A549 treated with CpdA at 1 μM for 4 hours (cell line): ENCODE measurements at places on chromosomes 5 and 9. TPM values are rescaled to one million over a fixed set of nuclear protein-coding genes. Genes with fewer than 3 reads are reported as not detected.

The TEK gene
- 0.03 to 0.08 TPM (median 0.06 TPM) in 5 replicates for total RNA-seq

The STK32A gene
- 0.09 to 0.30 TPM (median 0.29 TPM) in 5 replicates for total RNA-seq

The OTULINL gene
- total RNA-seq, result 4.8 to 7.4 TPM (median 4.9 TPM) in 5 replicates

The CAVIN4 gene
- 0.39 to 0.91 TPM (median 0.50 TPM) in 5 replicates for total RNA-seq

The ABHD17B gene
- total RNA-seq, result 14.6 to 17.0 TPM (median 16.4 TPM) in 5 replicates

The GRM6 gene
- not detected in 5 replicates for total RNA-seq

The CD74 gene
- 0.08 to 0.10 TPM (median 0.09 TPM) in 3 of 5 replicates, not detected in the others for total RNA-seq

The PCDHA12 gene
- 2.5 to 2.9 TPM (median 2.5 TPM) in 5 replicates for total RNA-seq

The NPR3 gene
- 20.5 to 25.1 TPM (median 21.7 TPM) in 5 replicates for total RNA-seq

The BICD2 gene
- 27.1 to 31.8 TPM (median 30.3 TPM) in 5 replicates for total RNA-seq

The FSTL4 gene
- total RNA-seq, result 2.4 to 4.5 TPM (median 3.5 TPM) in 5 replicates

The NAIP gene
- 0.51 to 0.63 TPM (median 0.52 TPM) in 5 replicates for total RNA-seq

The ECSCR gene
- total RNA-seq, result not detected in 5 replicates

The KIF12 gene
- total RNA-seq, result 2.0 to 3.0 TPM (median 2.5 TPM) in 5 replicates

The CARD9 gene
- total RNA-seq, result 0.69 to 2.4 TPM (median 1.2 TPM) in 5 replicates

The PALM2AKAP2 gene
- 0.06 to 0.55 TPM (median 0.37 TPM) in 5 replicates for total RNA-seq

The PCDHB4 gene
- total RNA-seq, result 0.03 to 0.09 TPM (median 0.06 TPM) in 4 of 5 replicates, not detected in the other

The HMGXB3 gene
- total RNA-seq, result 28.5 to 31.2 TPM (median 30.2 TPM) in 5 replicates

The TLX3 gene
- total RNA-seq, result not detected in 5 replicates

The PPP2CA gene
- total RNA-seq, result 235 to 294 TPM (median 274 TPM) in 5 replicates

The CRHBP gene
- 0.06 to 0.33 TPM (median 0.21 TPM) in 5 replicates for total RNA-seq

The FCHSD1 gene
- 6.2 to 12.3 TPM (median 9.7 TPM) in 5 replicates for total RNA-seq

The SLC22A5 gene
- 16.0 to 19.7 TPM (median 16.9 TPM) in 5 replicates for total RNA-seq

The BAAT gene
- total RNA-seq, result 0.47 to 0.79 TPM (median 0.58 TPM) in 5 replicates

The ADRA1B gene
- total RNA-seq, result 7.5 to 10.2 TPM (median 9.9 TPM) in 5 replicates

The PRUNE2 gene
- 0.01 TPM in 1 of 5 replicates, not detected in the others for total RNA-seq

The PCDHB15 gene
- total RNA-seq, result 0.05 to 0.07 TPM (median 0.06 TPM) in 4 of 5 replicates, not detected in the other
